ENCODE measurements at places on chromosomes 2 and 18.

GRCh38 chr2:447902-448665, 160.2 kb upstream of the ALKAL2 start:
- no peak for DNase-seq

DNA sequence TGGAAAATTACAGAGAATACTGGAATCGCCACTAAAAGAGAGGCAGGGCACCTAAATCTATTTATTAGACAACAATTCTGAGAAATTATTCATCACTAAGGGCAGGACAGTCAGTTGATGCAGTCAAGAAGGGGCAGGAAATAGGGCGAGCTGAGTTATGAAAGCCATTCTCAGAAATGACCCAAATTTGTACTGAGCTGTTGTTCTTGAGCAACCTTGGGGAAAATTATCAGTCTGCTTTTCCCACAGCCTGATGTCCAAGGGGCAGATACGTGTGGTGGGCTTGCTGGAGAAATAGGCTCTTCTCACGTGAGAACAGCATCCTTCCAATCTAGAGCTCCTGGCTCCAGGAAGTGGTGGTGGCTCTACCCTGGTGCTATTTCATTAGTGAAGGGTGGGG, 38.6 kb downstream of the STON1 start:
- no peak for DNase-seq

- DNase-seq = no peak
Observed at GRCh38 chr18:72235422-72235821, 308.7 kb downstream of the CBLN2 start.

DNA sequence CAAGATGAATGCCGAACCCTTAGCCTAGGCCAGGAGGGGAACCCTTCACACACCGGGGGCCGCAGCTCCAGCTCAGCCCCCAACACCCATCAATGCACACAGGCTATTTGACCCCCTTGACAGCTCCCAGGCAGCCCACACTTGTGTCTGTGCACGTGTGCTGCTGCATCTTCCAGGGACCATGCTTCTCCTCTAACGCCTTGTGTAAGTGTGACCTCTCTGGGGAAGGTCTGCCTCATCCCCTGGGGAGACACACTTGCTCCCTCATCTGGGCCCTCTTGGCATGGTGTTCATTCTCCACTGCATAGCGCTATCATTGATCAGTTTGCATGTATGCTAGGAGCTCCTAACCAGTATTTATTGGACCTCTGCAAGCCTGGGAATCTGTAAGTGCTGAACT, 120.0 kb upstream of the FHL2 start:
- no peak for DNase-seq

DNA sequence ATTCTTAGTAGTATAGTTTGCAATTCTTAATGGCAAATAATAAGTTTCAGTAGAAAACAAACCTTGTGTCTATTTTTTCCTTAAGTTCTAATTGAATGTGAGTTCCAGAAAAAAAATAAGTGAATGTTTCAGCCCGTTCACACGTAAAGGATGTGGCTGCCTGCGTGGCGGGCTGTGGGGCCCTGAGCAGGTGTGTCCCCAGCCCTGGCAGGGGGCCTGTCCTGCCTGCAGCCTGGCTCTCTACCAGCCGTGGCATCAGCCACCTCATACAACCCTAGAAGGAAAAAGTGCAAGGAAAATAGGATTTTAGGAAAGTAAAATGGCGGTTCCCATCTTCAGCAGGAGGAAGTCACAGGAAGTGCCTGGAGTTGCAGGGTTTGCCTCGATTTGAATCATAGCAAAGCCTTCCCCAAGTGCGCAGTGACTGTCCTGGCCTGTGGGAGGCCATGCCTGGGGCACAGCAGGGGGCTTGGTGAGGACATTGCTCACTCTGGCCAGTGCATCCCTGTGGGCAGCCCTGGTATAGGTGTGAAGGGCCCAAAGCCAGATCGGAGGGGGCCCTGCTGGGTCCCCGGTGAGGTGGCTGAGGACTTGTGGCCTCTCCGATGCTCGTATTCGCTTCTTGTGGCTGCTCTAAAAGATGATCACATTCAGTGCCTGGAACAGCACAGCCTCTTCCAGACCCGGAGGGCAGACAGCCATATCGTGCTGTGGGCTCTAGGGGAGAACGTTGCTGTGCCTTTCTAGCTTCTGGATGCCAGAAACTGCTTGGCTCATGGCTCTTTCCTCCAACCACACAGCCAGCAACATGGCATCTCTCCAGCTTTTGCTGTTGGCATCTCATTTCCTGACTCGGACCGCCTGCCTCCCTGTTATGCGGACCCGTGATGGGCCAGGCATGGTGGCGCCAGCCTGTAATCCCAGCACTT, 12.6 kb downstream of the DTYMK start:
- no peak for DNase-seq

GRCh38 chr2:241410739-241411176, 54.7 kb downstream of the FARP2 start:
- DNase-seq = no peak

- no peak for DNase-seq
Observed at GRCh38 chr2:201973305-201973928, 60.2 kb upstream of the FZD7 start.

DNA sequence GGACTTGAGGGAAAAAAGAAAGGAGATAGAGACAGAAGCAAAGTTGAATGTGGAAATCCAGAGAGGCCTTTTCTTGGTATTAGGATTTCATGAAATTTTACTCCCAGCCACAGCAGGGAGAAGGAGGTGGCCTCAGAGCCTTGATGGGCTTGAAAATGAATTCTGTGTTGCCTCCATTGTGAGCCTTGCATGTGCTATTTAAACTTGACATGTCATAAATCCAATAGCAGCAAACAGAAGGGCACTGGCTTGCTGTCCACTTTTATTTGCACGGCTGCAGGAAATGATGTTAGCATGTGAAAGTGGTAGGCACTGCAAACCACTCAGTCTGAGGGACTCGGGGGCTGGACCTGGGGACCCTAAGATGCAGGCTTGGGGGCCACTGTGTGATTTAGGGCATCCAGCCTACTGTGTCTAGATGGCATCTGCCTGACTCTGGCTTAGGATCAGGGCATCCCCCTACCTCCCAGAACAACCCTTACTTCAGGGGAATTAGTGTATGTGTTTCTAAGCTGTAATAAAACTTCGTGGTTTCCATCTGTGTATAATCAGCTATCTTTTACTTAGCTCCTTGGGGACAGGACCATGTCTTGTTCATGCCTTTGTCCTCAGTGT, 139.1 kb upstream of the SKOR2 start:
- DNase-seq = no peak

Data from femur (tissue), 1 donor.